ENCODE measurements at places on chromosomes 13 and 19.

DNA sequence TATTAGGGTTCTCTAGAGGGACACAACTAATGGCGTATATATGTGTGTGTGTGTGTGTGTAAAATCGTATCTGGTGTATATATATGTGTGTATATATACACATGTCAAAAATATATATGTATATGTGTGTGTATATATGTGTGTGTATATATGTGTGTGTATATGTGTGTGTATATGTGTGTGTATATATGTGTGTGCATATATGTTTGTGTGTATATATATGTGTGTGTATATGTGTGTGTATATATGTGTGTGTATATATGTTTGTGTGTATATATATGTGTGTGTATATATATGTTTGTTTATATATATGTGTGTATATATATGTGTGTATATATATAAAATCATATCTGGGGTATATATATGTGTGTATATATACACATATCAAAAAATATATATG, 5.4 kb upstream of the LILRB5 start:
- DNase-seq, result no peak

GRCh38 chr19:51096473-51097165, 11.6 kb downstream of the CTU1 start:
- DNase-seq, result no peak

GRCh38 chr19:53958168-53958571, 4.6 kb upstream of the CACNG8 start:
- no peak for DNase-seq

- DNase-seq, result no peak
These were observed 518.8 kb downstream of the MYO16 start for GRCh38 chr13:109148243-109148642.

All from ureter (tissue), 1 donor.